ENCODE measurements at places on chromosomes 13 and 19.
A peak's percentile ranks its signal among the peaks of the same experiment; 100 is the strongest.

GRCh38 chr19:12918253-12918652 is 840 bp downstream of the SYCE2 start:
- no peak for DNase-seq

GRCh38 chr13:28467034-28467433 is 27.9 kb downstream of the FLT1 start:
- DNase-seq: no peak

GRCh38 chr19:30854661-30855060 is 482.5 kb downstream of the ZNF536 start:
- DNase-seq: no peak

DNA sequence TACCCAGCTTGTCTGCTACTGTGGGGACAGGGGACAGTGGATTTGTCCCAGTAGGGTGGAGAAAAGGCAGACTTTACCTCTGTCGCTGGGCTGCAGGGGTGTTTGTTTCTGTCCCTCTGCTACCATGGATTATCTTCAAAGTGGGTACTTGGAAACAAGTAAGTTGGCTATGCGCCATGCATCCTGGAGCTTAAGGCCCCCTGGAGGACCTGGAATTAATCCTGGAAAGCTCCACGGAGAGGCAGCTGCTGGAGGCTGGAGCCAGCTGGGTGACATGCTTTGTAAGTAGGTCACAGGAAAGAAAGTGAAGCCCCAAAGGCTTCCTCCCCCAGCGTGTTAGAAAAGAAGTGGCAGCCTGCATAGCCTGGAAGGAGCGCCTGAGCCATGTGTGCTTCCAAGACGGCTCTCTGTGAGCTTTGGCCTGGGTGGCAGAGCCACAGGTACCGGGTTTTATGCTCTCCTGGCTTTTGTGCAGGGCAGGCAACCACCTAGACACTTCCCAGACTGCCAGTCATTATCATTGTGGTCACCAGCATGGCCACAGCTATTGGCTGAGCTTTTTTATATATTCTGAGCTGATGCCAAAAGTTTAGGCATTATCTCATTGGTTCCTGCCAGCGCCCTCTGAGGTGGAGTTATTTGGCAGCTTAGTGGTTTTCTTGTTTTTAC is 9.5 kb downstream of the B3GLCT start:
- DNase-seq: no peak

GRCh38 chr13:71046360-71047079 is 820.5 kb downstream of the DACH1 start:
- DNase-seq: no peak

GRCh38 chr13:20142927-20143480 is 17.8 kb downstream of the GJA3 start:
- DNase-seq: no peak

DNA sequence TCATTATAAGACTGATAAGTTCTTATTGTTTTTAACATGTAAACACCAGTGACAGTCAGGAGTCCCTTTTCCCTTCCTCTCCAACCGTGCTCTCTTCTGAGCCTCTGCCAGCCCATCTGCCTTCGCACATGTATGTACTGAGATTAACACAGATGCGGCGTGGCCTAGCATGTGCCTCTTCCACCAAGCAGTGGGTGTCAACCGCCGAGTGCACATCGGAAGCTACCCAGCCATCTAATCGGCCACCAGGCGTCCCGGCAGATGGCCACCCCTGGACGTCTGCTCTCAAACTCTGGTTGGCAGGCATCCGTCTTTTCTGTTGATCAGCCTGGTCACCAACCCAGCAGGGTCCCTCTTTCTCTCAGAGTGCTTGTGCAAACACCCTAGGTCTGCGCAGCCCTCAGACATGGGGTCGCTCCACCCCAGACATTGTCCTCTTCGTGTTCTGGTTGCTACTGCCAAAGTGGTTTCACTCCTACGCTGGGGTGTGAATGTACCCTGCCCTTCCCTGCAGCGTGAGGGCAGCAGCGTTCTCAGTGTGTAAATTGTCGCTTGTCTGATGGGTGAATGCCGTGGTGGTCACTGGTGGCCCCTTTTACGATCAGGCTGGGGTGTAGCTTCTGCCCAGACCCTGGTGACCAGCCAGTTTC is 57.7 kb upstream of the LDLR start:
- DNase-seq: no peak

- DNase-seq: no peak
Measured at GRCh38 chr19:27955485-27956480, 1257.2 kb downstream of the UQCRFS1 start.

GRCh38 chr13:114177245-114178010 is 1.6 kb upstream of the CFAP97D2 start:
- DNase-seq: no peak

DNA sequence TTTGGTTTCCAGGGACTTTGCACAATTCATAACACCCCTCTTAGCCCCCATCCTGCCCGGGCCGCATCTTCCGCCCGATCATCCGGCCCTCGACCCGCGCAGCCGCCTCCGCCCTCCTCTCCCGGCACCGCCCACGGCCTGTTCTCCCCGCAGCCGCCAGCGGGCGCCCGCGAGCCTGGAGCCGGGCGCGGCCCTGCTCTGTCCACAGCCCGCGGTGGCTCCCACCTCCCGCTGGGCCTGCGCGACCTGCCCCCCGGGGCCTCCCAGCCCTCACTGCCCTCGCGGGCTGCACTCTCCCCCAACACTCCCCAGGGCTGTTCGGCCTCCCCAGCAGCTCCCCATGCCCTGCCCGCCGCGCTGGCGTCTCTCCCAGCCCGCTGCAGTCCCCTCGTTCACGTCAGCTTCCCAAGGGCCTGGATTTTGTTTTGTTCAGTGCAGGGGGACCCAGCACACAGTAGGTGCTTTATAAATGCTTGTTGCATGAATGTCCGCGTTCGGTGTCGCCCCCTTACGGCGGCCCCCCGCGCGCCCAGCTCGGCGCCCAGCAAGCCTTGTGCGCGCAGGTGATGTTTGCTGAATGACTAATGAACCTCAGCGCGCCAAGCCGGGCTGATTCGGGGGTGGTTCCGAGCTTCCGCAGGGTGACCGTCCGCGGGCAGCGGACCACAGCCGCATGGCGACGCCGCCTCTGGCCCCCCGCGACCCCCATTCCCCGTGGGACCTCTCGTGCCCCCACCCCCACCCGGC is 4.6 kb upstream of the APC2 start:
- peak; percentile 71 for DNase-seq

- no peak for DNase-seq
Measured at GRCh38 chr13:51006067-51006845, 96.7 kb downstream of the RNASEH2B start.

DNA sequence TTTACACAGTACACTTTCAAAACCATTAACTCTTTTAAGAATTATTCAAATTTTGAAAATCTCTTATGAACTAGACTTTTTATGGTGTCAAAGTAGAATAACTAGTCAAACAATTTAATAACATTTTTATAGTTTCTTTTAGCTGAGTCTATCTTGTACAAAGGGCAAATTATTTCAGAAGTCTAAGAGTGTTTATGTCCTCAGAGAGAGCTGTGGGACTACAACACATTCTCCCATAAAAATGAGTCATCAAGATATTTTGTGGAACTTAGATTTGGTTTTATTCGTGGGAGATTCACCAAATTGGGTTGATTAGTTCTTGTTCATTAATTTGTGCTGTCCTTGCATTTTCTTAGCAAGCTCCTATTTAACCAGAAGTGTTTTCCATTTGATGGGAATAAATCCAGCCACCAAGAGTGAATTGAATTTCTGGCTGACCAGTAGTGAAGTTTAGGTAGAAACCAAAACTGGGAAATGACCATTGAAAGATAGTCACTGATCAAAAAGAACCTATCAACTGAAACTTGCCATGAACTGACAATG is 291.0 kb downstream of the DLEU7 start:
- no peak for DNase-seq

DNA sequence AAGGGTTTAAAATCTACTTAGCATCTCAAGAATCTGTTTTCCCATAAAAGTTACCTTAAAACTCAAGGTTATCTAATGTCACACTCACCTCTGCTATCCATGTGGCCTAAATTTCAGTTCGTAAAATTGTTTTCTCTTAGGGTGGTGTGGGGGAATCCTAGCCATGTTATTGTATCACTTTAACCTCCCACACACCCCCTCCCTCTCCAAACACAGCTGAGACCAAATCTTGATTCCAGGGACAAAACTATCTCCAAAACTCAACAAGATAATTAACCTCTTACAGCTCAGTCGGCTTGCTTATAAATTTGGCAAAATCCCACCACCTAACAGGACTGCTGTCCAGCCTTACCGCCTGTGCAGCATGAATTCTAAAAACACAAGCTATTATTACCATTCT is 3.8 kb downstream of the CARS2 start:
- DNase-seq: no peak

- DNase-seq: no peak
Measured at GRCh38 chr19:30169196-30169900, 202.8 kb upstream of the ZNF536 start.

- no peak for DNase-seq
Measured at GRCh38 chr13:41426047-41426446, 31.3 kb upstream of the RGCC start.

DNA sequence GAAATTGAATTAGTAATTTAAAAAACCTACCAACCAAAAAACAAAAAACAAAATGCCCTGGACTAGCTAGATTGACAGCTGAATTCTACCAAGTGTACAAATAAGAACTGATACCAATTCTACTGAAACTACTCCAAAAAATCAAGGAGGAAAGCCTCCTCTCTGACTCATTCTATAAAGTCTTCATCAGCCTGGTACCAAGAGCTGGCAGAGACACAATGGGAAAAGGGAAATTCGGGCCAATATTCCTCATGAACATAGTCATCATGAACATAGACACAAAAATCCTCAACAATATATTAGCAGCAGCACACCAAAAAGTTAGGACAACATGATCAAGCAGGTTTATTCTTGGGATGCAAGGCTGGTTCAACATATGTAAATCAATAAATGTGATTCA is 2667.7 kb upstream of the PCDH20 start:
- no peak for DNase-seq

DNA sequence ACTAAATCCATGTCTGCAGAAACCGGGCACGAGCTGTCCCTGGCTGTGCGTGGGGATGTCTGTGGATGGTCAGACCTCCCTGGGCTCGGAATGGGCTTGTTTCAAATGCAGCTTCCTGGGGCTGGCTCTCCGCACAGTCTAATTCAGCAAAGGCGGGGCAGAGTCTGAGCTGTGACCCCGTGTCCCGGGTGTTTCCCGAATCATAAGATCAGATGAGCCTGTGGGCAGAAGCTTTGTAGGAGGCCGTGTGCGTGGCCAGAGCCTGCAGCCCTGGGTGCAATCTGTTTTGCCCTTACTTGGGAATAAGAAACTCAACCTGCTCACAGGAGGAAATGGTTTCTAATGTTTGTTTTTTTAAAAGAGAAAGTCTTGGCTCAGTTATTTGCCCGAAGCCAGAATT is 13.9 kb upstream of the GNA11 start:
- no peak for DNase-seq

- DNase-seq: no peak
Measured at GRCh38 chr13:33740134-33740538, 77.8 kb upstream of the RFC3 start.

GRCh38 chr19:48633148-48634035 is 3.8 kb downstream of the DBP start:
- DNase-seq: no peak

DNA sequence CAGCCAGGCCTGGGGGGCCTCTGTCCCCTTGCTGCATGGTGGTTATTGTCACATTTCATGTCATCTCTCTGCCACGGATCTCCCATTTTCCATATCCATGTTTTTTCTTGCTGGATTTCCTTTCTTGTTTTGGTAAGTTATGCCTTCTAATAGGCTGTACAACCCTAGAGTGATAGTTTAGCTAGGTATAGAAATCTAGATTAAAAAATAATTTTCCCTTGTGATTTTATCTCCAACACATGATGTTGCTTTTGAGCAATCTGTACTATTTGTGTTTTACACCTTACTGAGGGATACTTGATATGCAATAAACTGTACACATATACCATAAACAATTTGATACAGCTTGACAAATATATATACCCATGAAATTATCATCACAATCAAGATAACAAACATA is 17.0 kb downstream of the SOX1 start:
- no peak for DNase-seq

- DNase-seq: no peak
Measured at GRCh38 chr13:97225533-97225932, 3.4 kb downstream of the MBNL2 start.

GRCh38 chr19:47762615-47763308 is 15.7 kb upstream of the SELENOW start:
- DNase-seq: no peak

- DNase-seq: no peak
Measured at GRCh38 chr19:40559394-40559793, 17.3 kb upstream of the SHKBP1 start.

DNA sequence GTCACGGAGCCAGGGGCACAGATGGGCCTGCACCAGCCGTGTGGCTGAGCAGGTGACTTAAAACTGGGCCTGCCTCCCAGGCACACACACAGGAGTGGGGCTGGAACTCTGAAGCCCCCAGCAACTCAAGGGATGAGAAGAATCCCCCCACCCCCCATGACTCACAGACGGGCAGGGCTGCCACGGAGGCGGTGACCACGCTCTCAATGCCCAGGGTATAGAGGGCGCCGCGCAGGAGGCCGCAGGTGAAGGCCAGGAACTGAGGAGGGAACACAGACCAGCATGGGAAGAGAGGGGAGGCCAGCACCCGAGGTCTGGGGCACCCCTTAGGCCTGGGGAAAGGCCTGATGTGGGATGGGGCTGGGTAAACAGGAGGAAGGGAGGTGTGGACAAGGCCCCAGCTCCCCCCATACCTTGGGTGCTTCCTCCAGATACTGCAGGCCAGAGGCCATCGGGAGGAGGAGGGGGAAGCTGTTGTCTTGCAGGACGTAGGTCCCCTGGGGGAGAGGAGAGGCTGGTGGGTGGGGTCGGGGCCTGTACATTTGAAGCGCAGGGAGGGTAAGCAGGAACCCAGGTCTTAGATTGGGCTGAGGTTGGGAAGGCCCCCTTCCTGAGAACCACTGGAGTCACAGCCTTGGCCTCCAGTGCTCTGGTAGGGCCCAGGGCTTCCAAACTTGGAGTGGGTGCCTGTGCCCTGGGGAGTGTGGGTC is 3.1 kb upstream of the NKPD1 start:
- no peak for DNase-seq

DNA sequence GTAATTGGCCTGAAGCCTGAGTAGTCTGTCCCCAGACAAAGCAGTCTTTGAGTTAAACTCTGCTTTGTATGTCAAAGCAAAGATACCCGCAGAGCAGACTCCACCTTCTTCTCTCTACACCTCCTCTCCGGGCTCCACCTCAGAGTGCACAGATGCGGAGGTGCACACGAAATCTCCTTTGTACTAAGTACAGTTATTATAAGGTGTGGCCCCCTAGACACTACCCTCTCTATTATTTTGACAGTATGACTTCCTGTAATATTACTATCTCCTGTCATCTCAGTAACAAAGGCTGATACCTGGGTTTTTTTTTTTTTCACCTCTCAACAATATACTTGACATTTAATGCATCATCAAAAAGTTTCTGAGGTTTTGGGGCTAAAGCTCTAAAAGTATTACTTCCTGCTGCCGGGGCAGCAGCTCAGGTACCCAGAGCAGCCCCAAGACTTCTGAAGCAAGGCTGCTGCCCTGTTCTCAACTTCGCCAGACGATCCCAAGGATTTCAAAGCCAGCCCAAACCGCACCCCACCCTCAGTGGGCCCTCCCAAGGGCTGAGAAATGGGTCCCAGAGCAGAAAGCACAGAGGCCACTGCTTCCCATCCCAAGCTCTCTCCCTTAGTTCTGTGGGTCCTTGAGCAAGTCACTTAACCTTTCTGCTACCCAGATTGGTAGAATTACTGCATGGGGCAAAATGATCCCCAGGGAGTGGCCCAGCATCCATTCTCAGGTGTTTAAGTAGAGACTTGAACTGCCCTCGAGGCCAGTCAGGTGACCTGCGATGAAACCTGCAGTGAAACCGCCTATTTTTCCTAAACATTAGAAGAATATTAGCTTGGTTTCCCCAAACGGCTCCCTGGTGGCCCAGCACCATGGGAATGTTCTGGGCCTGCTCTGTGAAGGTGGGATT is 180.6 kb downstream of the FOXO1 start:
- peak; percentile 79 for DNase-seq

Data from CD4-positive, alpha-beta T cell treated with Interferon gamma for 1 hour (primary cell).